ENCODE measurements at places on chromosomes 7 and 10. TPM values are rescaled to one million over a fixed set of nuclear protein-coding genes. Genes with fewer than 3 reads are reported as not detected.
A peak's percentile ranks its signal among the peaks of the same experiment; 100 is the strongest.

DNA sequence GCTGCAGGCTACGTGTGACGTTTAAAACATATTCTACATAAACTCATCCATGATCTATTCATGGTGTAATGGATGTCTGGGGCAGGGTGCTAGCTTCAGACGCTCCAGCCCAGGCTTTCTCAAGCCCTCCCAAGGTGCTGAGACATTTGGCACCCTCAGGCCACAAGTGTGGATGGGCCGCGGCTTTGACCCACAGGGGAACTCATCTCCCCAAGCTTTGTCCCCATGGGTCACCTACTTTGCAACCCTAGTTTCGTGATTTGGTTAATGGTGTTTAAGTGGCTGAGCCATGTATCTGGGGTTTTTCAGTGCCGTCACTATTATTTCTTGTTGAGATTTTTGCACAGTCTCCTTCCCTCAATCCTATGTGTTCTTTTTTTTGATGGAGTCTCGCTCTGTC is 66.0 kb downstream of the GRK5 start:
- DNase-seq: no peak

DNA sequence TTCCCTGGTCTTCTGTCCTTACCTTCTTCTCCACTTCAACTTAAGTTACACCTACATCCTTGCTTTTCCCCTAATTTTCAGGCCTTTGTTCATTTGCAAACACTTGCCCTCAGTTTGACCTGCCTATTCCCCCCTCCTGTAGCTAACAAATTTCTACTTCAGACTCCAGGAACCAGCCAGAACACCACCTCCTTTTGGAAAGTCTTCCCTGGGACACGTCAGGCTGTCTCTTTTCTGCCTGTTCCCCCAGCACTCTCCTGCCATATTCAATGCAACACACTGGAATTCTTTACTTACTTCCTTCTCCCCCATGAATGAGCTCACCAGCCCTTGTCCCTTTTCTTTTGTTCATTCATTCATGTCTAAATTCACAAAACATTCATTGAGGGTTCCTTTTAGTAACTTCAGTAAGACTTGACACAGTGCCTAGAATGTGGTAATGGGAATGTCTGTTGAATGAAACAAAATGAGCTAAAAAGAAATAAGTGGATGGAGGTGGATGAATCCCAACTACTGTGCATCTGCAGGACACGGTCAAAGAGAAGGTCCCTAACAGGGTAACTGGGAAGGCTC is 478.0 kb downstream of the KCNMA1 start:
- DNase-seq: peak; percentile 9

KLF14 gene
- not detected for polyA plus RNA-seq

ACSM6 gene
- polyA plus RNA-seq: not detected

DNA sequence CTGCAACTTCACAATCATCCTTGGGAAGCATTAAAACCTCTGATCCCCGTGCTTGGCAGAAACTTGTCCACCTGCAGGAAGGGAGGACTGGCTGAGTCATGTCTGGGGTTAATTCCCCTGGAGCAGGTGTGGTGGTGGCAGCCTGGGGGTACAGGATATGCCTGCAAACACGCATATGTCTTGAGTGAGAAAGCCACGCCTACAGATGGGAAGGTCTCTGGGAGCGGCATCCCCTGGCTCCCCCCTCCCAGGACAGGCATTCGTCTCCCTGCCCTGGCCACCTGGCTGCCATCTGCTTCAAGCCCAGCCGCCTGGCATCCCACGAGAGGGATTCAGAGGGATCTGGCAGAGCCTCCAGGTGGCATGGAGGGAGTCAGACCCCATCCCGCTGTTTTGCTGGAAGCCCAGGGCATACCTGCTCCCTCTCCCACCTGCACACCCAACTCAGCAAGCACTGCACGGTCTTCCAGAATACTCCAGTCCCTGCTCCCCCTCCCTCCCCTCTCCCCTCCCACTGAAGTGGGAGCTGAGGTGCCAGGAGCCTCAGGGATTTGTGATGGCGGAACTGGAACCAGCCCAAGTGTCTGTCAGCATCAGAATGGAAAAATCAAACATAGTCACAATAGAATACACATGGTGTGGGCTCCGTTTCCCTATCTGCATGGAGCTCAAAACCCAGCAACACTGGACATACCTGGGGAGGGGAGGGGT is 61.0 kb downstream of the CAMK2B start:
- peak; percentile 93 for DNase-seq

DNA sequence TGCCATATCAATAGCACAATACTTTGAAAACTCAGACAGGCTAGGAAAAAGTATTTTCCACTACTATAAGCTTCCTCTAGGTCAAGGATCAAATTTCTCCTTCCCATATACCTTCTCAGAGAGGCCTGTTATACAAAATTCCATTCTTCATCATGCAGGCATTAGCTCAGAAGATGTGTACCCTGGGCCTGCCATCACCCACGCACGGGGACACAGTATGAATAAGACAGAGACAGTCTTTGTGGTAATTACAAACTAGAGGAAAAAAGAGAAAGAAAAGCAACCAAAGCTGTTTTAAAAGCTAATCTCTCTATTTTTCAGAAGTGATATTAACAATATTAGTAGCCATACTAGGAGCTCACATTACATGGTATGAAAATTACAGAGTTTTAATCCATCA is 236.8 kb upstream of the AOAH start:
- no peak for DNase-seq

DNA sequence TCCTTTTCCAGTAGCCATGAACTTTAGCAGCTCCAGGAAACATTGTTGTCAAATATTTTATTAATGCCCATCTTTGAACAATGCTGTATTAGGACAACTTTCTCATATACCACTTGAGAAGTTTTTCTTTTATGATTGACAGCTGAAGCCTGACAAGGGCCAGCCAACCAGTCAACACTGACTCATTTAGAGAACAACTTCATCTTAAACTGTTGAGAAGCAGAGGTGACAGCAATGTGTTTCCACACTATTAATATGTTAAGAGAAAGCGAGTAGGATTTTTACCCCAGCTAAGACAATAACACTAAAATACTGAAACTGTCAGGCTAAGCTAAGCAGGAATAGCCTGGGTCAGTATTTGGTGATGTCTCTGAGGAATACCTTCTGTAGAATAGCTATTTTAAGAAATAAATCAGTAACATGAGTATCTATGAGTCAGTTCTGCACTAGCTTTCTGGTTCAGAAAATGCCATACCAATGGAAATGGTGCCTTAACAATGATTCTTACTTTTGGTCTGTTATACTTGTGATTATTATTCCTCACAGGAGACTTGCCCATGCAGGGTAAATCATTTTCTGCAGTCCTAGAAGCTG is 168.8 kb upstream of the POT1 start:
- peak; percentile 7 for DNase-seq

DNA sequence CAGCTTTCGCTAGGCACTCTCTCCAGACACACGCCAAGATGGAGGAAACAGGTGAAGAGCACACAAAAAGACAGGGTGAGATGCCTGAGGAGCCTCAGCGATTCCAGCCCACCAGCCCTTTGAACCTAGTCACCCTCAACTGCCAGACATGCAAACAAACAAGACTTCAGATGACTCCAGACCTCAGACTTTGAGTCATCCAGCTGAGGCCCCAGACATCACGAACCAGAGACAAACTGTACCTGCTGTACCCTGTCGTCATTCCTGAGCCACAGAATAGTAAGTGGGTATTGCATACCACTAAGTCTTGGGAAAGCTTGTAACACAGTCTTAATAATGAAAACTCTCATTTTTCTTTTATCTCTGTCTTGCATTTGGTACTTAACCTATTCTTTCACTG is 126.6 kb upstream of the LSM8 start:
- peak; percentile 94 for DNase-seq

MOSPD3 gene
- polyA plus RNA-seq: 15.7 TPM

FGFBP3 gene
- polyA plus RNA-seq: 0.11 TPM

ITGA8 gene
- not detected for polyA plus RNA-seq

WNT2 gene
- polyA plus RNA-seq: not detected

GRCh38 chr7:51354434-51354833 is 37.8 kb upstream of the COBL start:
- no peak for DNase-seq

- DNase-seq: no peak
Measured at GRCh38 chr10:11161096-11161495, 143.4 kb downstream of the CELF2 start.

- no peak for DNase-seq
Measured at GRCh38 chr10:4501306-4501705, 324.7 kb upstream of the AKR1E2 start.

- DNase-seq: no peak
Measured at GRCh38 chr7:7628476-7628875, 12.1 kb upstream of the UMAD1 start.

OR2A7 gene
- 3.8 TPM for polyA plus RNA-seq

FAM180A gene
- not detected for polyA plus RNA-seq

CCDC136 gene
- 2.0 TPM for polyA plus RNA-seq

DNA sequence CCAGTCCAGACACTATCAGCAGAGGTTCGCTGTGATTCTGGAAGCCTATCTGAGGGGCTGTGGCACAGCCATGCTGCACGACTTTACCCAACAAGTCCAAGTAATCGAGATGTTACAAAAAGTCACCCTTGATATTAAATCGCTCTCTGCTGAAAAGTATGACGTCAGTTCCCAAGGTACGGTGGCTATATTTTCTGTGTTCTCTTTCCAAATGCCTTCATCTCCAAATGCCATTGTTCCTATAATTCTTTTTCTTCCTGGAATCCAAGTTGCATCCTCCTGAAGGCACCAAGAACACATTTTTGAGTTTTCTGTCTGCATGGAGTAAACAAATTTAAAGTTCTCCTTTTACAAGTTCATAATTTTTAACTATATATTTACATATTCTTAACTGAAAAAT is 7.7 kb downstream of the PIK3CG start:
- DNase-seq: no peak

- DNase-seq: no peak
Measured at GRCh38 chr10:129951101-129951969, 12.7 kb downstream of the EBF3 start.

DNA sequence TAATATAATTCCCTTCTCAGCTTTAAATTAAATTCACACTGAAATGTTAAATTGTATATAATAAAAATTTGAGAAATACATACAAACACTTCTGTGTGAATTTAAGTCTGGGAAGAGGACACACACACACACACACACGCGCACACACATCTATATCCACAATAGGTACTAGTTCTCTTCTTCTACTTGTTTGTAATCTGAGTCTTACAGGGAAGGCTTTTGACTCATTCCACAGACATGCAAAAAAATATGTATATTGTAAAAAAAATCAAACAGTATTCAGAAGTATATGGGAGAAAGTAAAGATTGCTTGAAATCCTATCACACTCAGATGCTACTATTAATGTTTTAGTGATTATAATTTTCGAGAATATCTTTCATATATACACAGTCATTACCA is 276.2 kb downstream of the MDFIC start:
- DNase-seq: no peak

GRCh38 chr7:128818694-128819093 is 11.5 kb upstream of the FLNC start:
- DNase-seq: no peak

- peak; percentile 99 for DNase-seq
Measured at GRCh38 chr7:134613623-134614347, 32.9 kb upstream of the BPGM start.

ARMH3 gene
- polyA plus RNA-seq: 15.0 TPM

DNA sequence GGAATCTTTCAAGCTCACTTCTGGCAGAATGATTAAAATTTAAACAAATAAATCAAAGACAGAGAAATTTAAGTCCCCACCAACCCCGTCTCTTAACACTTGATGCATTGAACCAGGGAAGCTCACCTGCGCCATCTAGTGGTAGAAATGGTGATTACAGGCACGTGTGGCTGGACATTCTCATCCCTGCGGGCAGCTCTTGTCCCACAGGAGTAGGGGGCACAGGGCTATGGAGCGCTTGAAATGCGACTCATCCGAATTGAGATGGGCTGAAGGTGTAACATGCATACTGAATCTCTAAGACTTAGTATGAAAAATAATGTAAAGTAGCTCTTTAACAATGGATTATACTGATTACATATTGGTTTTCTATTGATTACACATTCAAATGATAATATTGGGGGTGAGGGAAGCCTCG is 24.8 kb upstream of the SLIT1 start:
- peak; percentile 40 for DNase-seq

DNA sequence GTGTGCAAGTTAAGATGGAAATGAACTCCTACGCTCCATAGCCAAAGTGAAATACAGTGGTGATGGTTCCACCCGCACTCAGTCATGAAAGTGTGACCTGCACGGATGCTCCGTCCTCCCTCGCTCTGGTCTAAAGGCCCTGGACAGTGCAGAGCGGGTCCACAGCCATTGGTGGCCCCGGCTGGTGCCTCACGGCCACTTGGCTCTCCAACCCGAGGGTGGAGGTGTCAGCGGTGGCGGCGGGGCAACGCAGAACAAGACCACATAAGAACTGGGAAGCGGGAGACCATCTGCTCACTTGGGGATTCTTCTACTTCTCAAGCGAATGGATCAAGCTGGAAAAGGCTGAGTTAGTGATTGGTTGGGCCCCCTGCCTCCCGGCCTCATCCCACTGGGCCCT is 60.7 kb downstream of the NKX6-2 start:
- no peak for DNase-seq

NKX6-2 gene
- polyA plus RNA-seq: not detected
